ENCODE measurements at places on chromosomes 1 and 21.

GRCh38 chr1:200205216-200205995 is 177.9 kb downstream of the NR5A2 start:
- DNase-seq = no peak

DNA sequence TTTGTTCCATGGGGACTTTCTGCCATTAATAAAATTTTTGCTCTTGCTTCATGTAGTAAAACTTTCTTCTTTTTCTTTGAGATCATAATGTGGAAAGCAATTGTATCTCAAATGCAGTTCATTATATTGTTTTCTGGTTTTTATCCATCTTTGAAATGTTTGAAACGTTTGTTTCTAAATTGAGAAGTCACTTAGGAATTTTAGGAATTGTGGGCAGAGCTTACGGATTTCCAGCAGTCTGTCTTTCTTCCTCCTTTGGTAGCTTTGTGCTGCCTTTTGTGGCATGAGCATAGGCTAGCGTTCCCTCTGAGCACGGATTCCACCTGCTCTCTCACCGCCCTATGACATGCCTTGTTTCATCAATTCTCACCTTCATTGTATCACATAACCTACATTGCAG is 2.9 kb upstream of the ST6GALNAC5 start:
- DNase-seq = no peak

- no peak for DNase-seq
Observed at GRCh38 chr21:44253832-44254710, 7.6 kb downstream of the DNMT3L start.

- peak; percentile 89 for DNase-seq
Observed at GRCh38 chr1:57307392-57308170, 116.3 kb downstream of the DAB1 start.

DNA sequence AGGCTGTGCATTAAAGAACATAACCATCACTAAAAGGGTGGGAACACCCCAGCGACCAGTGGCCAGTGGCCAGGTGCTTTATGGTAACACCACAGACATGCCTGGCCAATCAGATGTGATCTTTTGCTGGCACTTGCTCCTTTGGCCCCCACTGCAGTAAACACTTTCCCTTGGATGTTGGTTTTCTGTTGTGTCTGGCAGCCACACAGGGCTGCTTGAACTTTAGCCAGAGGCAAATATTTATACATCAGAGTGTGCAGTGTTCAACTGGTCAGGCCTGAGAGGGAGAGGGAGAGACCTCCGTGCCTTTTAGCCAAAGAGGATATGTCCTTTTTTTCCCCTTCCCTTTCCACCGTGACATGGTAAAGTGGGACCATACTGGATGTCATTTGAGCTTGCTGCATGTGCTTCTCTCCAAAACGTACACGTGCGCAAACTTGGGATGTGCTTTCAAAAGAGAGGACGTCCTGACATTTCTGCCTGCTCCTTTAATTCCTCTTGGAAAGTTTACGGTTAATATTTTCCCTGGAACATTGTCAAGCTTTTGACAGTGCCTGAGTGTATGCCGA is 101.2 kb downstream of the NFIA start:
- DNase-seq = no peak
